ENCODE measurements at places on chromosomes 12 and 14. TPM values are rescaled to one million over a fixed set of nuclear protein-coding genes. Genes with fewer than 3 reads are reported as not detected.

DNA sequence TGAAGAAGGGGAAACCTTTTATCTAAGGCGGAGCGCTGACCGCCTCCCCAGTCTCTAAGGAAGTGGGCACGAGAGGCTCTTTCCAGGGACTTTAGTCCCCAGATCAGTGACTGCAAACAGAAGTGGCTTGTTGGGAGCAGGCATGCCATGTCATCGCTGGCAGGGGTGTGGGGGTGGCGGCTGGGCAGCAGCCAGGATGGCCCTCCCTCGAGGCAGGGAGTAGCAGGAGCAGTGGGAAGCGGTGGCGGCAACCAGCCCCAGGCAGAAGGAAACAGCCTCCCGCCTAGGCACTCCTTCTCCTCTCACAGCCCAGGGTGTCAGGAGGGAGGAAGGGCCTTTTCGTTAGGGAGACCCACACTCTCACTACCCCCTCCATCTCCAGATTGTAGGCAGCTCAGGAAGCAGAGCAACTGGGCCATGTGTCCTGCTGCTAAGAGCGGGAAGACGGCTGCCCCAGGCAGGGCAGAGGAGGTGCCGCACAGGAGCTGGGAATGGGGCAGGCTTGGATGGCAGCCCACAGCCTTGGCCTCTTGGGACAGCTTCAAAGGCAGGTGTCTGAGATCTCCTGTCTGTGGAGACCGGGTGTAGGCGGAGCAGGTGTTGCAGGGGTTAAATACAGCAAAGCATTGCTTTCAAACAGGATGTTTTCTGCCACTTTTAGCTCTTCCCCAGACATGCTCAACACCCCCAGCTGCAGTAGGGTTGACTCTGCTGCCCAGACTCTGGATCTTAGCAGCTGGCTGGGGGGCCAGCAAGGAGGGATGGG lies 21.8 kb downstream of the VDR start:
- H3K4me1 ChIP-seq: no peaks in the 10 kb centered on the region
- no peaks in the 10 kb centered on the region for H3K27me3 ChIP-seq
- peak; percentile 89 for DNase-seq
- H3K36me3 ChIP-seq: no peaks in the 10 kb centered on the region

DNA sequence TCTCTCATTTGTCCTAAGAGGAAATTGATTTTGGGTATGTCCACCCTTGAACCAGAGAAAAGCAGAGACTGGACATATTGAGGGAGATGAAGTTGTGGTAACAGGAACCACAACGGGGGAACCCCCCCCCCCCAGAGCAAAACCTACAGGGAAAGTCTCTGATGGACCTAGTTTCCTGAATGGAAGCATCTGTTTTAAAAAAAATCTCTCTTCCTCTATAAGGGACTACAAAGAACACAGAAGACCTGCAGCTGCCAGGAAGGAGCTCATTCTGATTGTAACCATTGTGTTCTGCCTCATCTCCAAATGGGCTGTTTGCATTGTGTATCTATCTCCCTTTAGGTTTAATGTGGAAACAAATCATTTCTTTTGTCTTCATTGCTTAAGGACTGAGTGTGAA lies 13.4 kb downstream of the C1S start:
- no peak overlapping the region for H3K27ac ChIP-seq
- H3K27me3 ChIP-seq: no peaks in the 10 kb centered on the region
- peaks cover 6% of the 10 kb centered on the region for H3K4me1 ChIP-seq
- DNase-seq: no peak

DNA sequence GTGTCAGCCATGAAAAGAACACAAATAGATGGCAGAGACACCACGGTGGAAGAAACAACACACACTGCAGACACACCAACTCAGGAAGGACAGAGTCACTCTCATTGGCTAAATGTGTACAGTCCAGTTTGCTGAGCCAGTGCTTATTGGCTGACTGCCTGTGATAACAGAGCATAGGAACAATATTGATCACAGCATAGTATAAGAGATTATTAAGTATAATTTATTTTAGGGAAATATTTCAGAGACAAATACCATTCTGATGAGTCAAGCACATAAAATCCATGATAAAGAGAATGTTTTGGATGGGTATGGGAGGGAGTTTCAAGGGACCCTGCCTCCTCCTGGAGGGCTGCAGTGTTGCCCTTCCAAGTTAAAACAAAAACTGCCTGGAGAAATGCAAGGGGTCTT lies 50.9 kb downstream of the BTG1 start:
- H3K4me3 ChIP-seq: no peak overlapping the region
- no peak for DNase-seq
- H3K27ac ChIP-seq: no peak overlapping the region
- H3K27me3 ChIP-seq: no peaks in the 10 kb centered on the region
- no peaks in the 10 kb centered on the region for H3K4me1 ChIP-seq

DNA sequence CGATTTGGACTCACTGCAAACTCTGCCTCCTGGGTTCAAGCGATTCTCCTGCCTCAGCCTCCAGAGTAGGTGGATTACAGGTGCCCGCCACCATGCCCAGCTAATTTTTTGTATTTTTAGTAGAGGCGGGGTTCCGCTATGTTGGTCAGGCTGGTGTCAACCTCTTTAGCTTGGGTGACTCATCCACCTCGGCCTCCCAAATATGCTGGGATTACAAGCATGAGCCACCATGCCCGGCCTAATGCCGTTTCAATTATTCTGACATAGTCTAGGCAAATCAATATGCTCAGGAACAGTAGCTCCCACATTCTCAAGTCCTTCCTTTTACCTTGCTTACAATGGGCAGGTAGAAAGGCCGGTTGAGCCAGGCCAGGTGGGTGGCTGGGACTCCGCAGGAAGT lies 82.0 kb upstream of the EEA1 start:
- no peak for DNase-seq
- H3K27me3 ChIP-seq: no peaks in the 10 kb centered on the region
- H3K4me1 ChIP-seq: peaks cover 7% of the 10 kb centered on the region
- no peak overlapping the region for H3K4me3 ChIP-seq
- no peaks in the 10 kb centered on the region for H3K36me3 ChIP-seq

DNA sequence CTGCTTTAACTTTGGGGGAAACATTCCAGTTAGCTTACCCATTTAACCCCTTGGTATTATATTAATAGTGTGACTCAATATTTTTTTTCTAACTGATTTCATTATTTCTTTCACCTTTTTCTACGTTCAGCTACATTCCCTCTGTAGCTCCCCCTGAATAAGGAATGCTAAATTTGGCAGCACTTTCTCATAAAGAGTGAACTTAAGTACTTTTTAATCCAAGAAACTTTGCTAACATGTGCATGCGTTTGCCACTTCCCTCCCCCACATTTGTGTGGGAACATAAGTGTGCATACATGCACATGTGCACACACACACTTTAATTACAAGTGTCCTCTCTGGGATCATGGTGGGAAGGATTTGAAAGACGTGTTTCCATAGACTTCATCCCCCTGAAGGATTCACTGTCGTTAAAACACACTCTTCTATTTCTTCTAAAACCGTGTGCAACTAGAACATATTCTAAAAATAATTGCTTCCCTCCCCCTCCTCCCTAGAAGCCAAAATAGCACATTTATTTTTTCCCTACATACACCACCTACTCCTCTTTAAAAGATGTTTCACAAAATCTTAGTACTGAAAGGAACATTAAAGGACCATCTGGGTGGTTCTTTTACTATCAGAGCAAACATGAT lies 142.6 kb downstream of the PPM1H start:
- DNase-seq: no peak
- H3K27ac ChIP-seq: no peak overlapping the region
- H3K36me3 ChIP-seq: no peaks in the 10 kb centered on the region
- peaks cover 40% of the 10 kb centered on the region for H3K4me1 ChIP-seq

The PPM1A gene
- total RNA-seq: 65.8 TPM

- H3K4me1 ChIP-seq: peaks cover 62% of the 10 kb centered on the region
- H3K27me3 ChIP-seq: no peaks in the 10 kb centered on the region
- no peak overlapping the region for H3K4me3 ChIP-seq
- no peaks in the 10 kb centered on the region for H3K36me3 ChIP-seq
- peak overlapping the region; percentile 80 for H3K27ac ChIP-seq
Measured at GRCh38 chr14:52080808-52081755, 12.2 kb upstream of the NID2 start.

The MSI1 gene
- not detected for total RNA-seq

The FGF6 gene
- not detected for total RNA-seq

The ISCU gene
- 243 TPM for total RNA-seq

GRCh38 chr12:4771172-4771959 lies 51.2 kb downstream of the GALNT8 start:
- no peak for DNase-seq
- no peaks in the 10 kb centered on the region for H3K36me3 ChIP-seq
- H3K27me3 ChIP-seq: no peaks in the 10 kb centered on the region
- H3K4me1 ChIP-seq: no peaks in the 10 kb centered on the region
- no peak overlapping the region for H3K27ac ChIP-seq

The PPM1H gene
- total RNA-seq: 11.1 TPM

- peaks cover 9% of the 10 kb centered on the region for H3K4me1 ChIP-seq
- no peak overlapping the region for H3K27ac ChIP-seq
- H3K27me3 ChIP-seq: no peaks in the 10 kb centered on the region
- no peak overlapping the region for H3K4me3 ChIP-seq
Measured at GRCh38 chr12:108519558-108519957, 4.5 kb downstream of the FICD start.

DNA sequence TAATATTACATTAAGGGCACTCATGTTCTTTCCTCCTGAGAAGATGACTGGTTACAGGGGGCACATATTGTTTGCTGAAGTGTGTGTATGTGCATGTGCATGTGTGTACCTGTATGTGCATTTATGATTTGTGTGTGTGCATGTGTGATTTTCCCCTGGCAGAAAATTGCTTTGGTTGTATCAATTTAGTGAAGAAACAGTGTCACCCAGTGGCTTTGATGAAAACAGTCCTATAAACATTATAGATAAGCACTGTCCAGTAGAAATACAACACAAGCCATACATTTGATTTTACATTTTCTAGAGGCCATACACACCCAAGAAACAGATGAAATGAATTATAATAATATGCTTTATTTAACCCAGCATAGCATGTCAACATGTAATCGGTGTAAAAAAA lies 8.6 kb downstream of the PDE3A start:
- no peak overlapping the region for H3K27ac ChIP-seq
- no peaks in the 10 kb centered on the region for H3K36me3 ChIP-seq
- no peaks in the 10 kb centered on the region for H3K27me3 ChIP-seq

GRCh38 chr14:79544698-79545070 lies 666.6 kb downstream of the DIO2 start:
- no peak overlapping the region for H3K27ac ChIP-seq
- H3K27me3 ChIP-seq: no peaks in the 10 kb centered on the region
- no peaks in the 10 kb centered on the region for H3K4me1 ChIP-seq
- H3K4me3 ChIP-seq: no peak overlapping the region

DNA sequence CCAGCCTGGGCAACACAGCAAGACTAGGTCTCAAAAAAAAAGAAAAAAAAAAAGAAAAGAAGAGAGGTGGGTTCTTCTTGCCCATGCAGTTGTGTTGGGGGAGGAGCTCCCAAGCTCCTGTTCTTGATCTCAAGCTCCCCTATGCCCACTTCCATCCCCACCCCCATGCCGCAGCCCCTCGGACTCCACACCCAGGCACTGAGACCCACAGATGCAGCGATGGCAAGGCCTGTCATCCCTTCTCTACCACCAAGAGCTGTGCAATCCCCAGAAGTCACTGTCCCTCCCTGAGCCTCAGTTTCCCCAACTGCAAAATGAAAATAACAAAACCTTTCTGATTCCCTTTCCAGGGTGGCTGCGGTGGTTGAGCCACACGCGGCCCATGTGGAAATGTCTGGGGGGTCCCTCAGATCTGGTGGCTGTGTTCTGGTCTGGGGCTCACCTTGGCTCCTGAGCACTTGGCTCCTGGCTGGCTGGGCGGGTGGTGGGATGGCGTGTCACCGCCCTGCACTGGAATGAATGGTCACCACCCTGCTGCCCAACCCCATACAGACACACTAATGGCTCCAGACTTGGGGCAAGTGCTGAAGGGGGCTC lies 22.6 kb upstream of the KIF26A start:
- peaks cover 10% of the 10 kb centered on the region for H3K4me1 ChIP-seq
- peak overlapping the region; percentile 63 for H3K4me3 ChIP-seq
- H3K36me3 ChIP-seq: no peaks in the 10 kb centered on the region
- H3K27ac ChIP-seq: no peak overlapping the region
- no peaks in the 10 kb centered on the region for H3K27me3 ChIP-seq

The CAND1 gene
- total RNA-seq: 89.6 TPM

GRCh38 chr12:132500142-132500855 lies 10.3 kb downstream of the FBRSL1 start:
- H3K4me1 ChIP-seq: peaks cover 5% of the 10 kb centered on the region
- H3K4me3 ChIP-seq: no peak overlapping the region
- H3K27me3 ChIP-seq: no peaks in the 10 kb centered on the region
- no peaks in the 10 kb centered on the region for H3K36me3 ChIP-seq
- no peak overlapping the region for H3K27ac ChIP-seq

- no peaks in the 10 kb centered on the region for H3K27me3 ChIP-seq
- peaks cover 25% of the 10 kb centered on the region for H3K4me1 ChIP-seq
- H3K4me3 ChIP-seq: no peak overlapping the region
- H3K27ac ChIP-seq: no peak overlapping the region
- DNase-seq: no peak
Measured at GRCh38 chr12:65944637-65945036, 120.4 kb downstream of the HMGA2 start.

GRCh38 chr12:62914443-62915203 lies 20.3 kb downstream of the PPM1H start:
- H3K4me1 ChIP-seq: no peaks in the 10 kb centered on the region
- H3K27ac ChIP-seq: no peak overlapping the region
- H3K27me3 ChIP-seq: no peaks in the 10 kb centered on the region
- H3K4me3 ChIP-seq: no peak overlapping the region
- H3K36me3 ChIP-seq: no peaks in the 10 kb centered on the region
- DNase-seq: no peak

- no peaks in the 10 kb centered on the region for H3K36me3 ChIP-seq
- no peak overlapping the region for H3K4me3 ChIP-seq
- H3K27me3 ChIP-seq: no peaks in the 10 kb centered on the region
- no peak for DNase-seq
Measured at GRCh38 chr14:65344011-65344410, 68.5 kb upstream of the FUT8 start.

DNA sequence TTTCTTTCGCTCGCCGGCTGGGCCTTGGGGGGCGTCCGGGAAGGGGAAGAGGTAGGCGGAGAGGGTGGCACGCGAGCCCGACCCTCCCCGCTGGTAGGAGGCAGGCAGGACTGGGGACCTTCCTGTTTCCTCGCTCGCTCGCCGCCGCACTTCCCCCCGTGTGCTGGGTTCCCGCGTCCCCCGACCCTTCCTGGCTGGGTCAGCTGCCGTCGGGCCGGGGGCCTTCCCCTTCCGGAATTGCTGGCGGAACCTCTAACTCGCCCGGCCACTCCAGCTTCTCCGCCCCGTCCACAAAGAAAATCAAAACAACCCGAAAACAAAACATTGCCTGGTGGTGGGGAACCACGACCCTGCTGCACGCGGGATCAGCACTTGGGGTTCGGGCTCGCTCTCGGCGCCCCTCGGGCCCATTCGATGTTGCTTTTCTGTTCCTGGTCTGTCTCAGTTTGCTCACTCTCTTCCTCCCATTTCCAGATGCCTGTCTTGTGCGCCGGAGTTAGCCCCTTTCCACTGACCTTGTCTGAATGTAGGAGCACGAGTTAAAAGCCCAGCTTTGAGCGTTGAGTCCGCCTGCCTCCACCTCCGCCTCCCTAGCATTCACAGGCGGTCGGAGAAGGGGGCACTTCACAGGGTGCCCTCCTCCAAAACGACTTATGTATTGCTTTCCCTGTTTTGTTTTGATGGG lies 581 bp downstream of the PAPOLA start:
- H3K27ac ChIP-seq: peak overlapping the region; percentile 81
- peak overlapping the region; percentile 92 for H3K4me3 ChIP-seq
- peak; percentile 53 for DNase-seq
- H3K4me1 ChIP-seq: peaks cover 24% of the 10 kb centered on the region
- H3K36me3 ChIP-seq: no peaks in the 10 kb centered on the region
- no peaks in the 10 kb centered on the region for H3K27me3 ChIP-seq
